ENCODE measurements at places on chromosomes 4 and X.

DNA sequence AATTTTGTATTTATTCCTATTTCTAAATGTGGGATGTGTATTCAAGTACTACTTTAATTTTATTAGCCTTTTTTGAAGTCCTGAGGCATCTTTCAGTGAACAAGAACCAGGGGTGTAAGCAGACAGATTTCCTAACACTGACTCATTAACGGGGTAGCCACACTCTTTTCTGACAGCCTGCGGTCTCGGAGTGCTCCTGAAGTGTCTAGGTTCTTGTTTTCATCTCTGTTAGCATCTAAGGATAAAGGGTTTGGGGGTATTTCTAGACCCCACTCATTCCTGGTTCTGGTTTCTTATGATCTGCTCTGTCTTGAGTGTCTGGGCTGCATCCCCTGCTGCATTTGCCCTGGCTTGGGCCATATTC is 71.9 kb downstream of the GC start:
- DNase-seq: no peak

GRCh38 chr4:47744253-47744652 is 93.6 kb downstream of the CORIN start:
- no peak for DNase-seq

DNA sequence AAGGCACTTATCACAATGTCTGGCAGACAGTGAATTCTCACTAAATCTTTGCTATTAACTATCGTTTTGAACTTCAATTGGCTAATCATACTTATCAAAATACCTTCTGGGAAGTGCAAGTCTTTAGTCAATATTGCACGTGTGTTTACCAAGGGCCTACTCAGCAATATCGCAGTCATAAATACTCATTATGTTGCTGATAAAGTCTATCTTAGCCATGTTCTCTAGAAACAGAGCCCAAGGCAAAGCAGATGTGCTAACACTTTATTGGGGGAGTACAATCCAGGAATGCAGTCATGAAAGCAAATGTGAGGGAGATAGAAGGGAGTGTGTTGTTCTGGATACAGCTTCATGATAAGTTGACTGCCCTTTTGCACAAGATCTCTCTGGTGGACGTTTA is 90.5 kb downstream of the FBXO8 start:
- DNase-seq: no peak

- DNase-seq: no peak
Measured at GRCh38 chr4:15683143-15683495, 1.5 kb downstream of the FAM200B start.

GRCh38 chr4:146099585-146099984 is 75.9 kb upstream of the LSM6 start:
- no peak for DNase-seq

- DNase-seq: no peak
Measured at GRCh38 chr4:94669672-94670664, 87.8 kb upstream of the BMPR1B start.

DNA sequence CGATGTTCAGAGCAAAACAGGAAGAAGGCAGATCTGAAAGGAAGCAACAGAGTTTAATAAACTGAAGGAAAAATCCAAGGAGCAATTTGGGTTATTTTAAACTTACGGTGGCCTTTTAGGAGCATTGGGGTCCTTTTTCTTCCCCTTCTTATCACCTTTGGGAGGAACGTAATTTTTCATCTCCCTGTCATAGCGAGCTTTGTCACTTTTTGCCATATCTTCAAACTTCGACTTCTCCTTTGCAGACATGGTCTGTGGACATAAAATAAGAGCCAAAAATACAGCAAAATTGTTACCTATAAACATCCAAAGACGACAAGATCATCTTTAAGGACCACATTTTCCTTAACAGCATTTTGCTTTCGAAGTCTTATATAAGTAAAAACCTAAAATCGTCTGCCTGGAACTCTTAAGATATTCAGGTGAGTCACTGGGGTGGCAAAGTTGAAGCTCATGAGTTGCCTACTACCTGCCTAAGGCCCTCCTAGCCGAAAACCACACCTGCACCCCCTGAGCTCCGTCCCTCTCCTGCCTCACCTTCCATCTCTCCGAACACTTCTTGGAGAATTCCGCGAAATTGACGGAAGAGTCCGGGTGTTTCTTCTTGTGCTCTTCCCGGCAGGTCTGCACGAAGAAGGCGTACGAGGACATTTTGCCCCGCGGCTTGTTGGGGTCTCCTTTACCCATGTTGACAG is 1.0 kb downstream of the HMGB2 start:
- DNase-seq: no peak

- DNase-seq: no peak
Measured at GRCh38 chr4:11480683-11481082, 52.0 kb upstream of the HS3ST1 start.

GRCh38 chr4:94515365-94515764 is 63.6 kb downstream of the PDLIM5 start:
- DNase-seq: no peak

DNA sequence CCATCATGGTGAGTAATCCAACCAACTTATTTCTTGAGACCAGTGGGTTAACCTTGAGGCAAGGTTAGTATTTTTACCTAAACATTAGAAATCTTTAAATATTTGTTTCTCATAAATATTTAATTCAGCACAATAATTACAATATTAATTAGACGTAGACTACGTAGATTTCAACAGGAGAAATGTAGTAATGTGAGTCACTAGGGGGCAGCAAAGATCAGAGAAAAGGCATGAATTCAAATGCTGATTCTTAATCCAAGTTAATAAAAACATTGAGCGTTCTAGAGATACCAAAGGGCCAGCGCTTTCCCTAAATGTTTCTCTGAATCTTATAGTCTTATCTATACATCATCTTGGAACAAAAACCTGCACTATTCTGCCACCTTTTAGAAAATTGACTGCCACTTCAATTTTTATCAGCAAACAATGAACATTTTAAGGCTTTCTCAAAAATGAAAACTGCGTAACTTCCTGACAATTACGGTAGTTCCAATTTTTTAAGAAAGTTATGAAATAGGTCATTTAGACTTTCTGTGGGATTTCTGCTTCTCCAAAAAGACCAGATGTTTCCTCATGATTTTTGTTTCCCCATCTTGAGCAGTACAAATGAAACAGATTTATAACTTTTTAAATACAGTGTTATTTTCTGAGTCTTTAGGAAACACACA is 180.7 kb downstream of the GASK1B start:
- DNase-seq: peak; percentile 69

- DNase-seq: no peak
Measured at GRCh38 chrX:133868682-133869081, 116.7 kb downstream of the GPC3 start.

- DNase-seq: no peak
Measured at GRCh38 chrX:48960291-48960690, 2.9 kb upstream of the OTUD5 start.

DNA sequence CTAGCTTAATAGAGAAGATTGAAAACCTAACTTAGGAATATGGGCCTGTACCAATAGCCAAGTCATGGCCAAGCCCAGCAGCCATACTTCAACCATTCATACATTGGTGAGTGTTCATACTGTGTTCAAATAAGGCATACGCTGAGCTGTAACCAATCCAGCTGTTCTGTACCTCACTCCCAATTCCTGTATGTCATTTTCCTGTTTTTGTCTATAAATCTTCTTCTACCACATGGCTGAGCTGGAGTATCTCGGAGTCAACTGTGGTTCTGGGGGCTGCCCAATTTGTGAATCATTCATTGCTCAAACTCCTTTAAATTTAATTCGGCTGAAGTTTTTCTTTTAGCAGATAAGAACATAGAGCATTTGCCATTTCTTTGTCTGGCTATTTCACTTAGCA is 195.3 kb upstream of the ANKRD50 start:
- DNase-seq: no peak

- DNase-seq: no peak
Measured at GRCh38 chrX:67723580-67724351, 179.9 kb downstream of the AR start.

DNA sequence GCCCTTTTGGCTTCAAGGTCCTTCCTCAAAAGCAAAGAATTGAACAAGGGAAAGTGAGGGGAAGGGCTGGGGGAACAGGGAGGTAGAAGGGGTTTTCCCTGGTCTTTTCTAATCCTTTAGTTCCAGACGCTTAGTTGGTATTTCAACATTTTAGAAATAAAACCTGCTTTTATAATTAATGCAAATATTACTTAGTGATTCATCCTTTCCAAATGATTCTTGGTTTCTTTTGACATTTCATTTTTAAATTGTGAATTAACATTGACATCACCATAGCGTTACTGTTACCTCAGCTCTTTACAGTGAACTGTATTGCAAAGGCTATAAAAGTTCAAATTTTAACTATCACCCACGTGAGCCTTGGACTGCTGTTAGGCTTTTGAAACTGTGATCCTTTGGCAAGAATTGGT is 20.9 kb downstream of the NFKB1 start:
- no peak for DNase-seq

GRCh38 chr4:77734928-77735327 is 84.2 kb downstream of the CNOT6L start:
- DNase-seq: peak; percentile 1

GRCh38 chr4:169327951-169328350 is 57.2 kb upstream of the SH3RF1 start:
- no peak for DNase-seq

- no peak for DNase-seq
Measured at GRCh38 chr4:78168029-78168428, 110.9 kb downstream of the FRAS1 start.

DNA sequence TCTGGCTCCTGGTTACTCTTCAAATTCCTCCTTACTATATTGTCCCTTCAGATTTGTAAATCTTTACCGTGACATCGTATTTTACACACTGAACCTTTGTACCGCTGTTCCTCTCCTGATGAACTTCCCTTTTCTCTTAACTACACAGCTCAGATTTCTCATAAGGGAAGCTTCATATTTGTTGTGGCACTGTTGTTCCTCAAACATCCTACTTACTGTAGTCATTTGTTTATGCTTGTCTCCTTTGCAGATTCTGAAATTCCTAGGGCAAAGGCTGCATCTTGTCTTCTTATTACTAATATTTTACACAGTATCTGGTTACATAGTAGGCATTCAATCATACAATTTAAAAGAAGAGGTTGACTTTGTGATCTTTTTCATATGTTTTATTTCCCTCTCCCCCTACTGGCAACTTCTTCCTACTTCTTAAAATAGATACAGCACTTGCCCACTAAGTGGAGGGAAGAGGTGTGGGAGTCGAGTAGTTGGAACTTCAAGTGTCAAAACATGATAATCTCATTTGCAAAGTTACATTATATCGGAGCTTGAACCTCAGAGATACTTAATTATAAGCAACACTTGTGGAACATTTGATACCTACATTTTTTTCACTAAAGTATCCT is 50.0 kb downstream of the TET2 start:
- DNase-seq: no peak

DNA sequence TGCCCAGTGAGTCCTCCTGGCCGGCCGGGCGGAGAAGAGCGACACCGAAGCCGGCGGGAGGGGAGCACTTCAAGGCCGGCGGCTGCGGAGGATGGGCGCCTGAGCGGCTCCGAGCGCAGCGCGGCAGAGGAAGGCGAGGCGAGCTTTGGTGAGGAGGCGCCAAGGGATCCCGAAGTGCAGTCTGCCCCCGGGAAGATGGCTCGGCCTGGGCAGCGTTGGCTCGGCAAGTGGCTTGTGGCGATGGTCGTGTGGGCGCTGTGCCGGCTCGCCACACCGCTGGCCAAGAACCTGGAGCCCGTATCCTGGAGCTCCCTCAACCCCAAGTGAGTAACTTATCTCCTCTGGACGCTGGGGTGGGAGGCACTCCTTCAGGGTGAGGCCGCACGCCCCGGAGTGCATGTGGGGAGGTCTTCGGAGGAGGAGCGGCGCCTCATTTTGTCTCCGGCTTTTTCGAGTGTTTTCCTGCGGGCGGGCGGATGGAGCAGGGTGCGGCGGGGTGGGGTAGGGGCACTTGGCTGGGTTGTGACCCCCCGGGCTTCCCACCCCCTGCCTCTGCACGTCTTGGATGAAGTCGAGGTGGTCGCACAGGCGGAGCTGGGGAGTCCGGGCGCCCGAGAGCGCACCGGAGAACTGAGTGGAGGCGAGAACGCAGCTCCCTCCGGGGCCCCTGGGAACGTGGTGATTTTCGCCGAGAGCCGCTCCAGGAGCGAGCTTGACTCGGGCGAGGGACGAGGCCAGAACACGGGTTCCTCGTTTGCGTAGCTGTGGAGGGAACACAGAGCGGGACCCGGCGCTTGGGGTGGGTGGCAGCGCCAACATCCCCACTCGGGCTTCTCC is 979 bp downstream of the EFNB1 start:
- DNase-seq: no peak

DNA sequence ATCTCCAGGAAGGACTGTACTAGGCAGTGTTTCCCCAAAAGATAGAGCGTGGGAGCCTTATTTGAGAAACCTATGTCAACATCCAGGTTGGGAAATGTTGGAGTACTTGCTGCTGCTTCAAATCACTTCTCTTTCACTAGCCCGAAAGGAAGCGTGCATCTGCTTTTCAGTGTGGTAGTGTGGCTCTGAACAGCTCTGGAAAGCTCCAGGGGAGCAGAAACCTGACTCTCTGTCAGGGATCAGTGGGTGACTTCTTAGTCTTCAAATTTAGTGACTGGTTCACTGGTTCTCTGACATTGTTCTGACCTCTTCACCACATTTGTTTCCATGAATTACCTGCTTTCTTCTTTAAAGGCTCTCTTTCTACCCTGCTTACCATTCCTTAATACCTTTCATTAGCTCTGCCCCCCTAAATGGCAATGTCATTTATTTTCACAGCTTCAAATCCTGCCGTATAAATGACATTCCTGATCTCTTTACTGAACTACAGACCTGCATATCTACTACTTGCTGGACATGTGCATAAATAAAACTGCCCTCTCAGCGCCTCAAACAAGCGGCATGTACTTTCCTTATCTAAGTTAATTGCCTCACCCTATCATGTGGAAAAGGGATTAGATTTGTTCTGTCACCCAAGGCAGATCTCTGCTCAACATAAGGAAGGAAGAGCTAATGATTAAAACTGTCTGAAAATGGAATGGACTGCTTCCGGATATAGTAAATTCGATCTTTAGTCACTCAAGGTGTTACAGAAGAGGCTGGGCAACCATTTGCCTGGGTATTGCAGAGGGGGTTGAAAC is 37.0 kb downstream of the DLG3 start:
- no peak for DNase-seq

GRCh38 chrX:49915361-49916222 is 6.8 kb upstream of the CLCN5 start:
- peak; percentile 9 for DNase-seq

DNA sequence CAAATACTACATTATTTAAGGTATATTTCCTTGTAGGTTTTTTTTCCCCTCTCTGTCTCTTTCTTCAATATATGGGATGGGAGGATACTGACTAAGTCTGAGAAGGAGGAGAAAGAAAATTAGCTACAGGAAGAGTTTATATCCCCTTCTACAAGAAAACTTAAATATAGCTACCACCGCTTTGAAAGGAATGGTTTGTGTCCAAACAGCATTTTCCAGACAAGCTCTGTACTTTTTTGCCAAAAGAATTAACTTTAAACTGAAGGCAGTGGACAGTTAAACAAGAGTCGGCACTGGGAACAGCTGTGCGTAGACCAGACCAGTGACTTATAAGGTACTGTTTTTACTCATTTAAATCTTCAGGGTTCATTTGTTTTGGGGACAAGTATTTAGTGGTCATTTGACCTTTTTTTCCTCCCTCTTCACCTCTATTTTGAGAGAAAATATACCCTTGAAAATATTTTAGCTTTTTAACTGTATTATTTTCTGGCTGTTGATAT is 303.7 kb downstream of the ARHGAP24 start:
- DNase-seq: no peak

All from amniotic stem cell (primary cell).